Cerebellum (tissue), 4 donors: ENCODE measurements at places on chromosomes 7 and 10. TPM values are rescaled to one million over a fixed set of nuclear protein-coding genes. Genes with fewer than 3 reads are reported as not detected.

DNA sequence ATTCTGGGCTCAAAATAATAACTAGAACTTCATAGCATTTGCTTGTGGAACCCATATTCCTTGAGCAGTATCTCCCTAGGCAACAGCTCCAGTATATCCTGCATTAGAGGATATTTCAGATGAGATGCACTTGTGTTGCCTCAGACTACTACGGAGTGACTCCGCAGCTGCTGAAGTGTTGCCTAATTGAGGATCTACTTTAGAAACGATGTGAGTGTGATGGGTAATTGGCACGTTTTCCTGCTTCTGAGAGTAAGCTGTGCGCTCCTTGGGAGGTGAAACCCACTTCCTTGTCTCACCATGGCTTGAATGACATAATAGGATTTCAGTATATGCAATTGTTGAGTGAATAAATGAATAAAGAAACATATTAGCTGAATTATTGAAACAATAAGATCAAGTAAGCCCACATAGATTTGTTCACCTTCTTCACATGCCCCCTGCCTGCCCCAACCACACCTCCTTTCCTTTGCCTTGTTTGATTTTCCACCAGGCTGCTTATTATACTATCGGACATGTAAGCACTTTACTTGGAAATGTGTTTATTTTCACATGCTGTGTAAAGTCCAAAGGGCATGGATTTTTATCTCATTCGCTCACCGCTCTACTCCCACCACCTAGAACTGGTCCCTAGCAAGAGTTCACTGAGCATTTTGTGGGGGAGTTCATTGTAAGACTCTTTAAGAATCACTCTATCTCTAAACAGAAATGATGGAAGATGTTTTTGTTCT lies 303.8 kb downstream of the KCNMA1 start:
- DNase-seq, result no peak

DNA sequence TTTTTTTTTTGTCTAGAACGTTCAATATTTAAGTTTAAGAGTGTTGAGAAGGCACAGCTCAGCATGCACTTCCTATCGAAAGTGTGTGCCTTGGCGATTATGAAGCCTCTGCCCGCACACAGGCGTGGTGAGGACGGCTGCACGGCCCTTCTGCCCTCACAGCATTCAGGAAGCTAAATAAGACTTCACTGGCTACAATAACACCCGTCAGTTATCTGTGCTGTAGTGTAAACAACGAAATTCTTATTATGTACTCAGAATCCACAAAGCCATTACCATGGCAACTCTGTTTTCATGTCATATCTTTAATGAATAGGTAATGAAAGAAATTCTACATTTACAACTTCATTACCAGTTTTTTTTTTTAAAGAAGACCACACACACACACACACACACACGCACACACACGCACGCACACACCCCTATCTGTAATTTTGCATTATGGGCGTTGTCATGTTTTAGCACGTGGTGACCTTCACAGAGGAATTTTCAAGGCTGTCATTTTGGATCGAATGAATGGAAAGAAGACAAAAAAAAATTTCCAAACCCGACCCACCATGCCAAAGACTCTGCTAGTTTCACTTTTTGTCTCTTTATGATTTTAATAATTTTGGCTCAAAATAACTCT lies 254.8 kb upstream of the CTBP2 start:
- DNase-seq, result no peak

DNA sequence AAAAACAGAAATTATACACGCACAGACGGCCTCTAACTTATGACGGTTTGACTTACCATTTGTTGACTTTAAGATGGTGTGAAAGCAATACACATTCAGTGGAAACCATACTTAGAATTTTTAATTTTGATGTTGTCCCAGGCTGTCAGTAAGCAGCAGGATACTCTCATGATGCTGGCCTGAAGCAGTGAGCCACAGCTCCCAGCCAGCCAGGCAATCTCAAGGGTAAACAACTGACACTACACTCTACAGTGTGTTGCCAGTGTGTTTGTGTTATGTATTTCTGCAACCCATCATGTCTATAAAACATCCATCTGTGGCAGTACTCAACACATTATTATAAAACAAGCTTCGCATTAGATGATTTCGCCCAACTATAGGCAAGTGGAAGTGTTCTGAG lies 747.5 kb downstream of the NRG3 start:
- DNase-seq, result no peak

DNA sequence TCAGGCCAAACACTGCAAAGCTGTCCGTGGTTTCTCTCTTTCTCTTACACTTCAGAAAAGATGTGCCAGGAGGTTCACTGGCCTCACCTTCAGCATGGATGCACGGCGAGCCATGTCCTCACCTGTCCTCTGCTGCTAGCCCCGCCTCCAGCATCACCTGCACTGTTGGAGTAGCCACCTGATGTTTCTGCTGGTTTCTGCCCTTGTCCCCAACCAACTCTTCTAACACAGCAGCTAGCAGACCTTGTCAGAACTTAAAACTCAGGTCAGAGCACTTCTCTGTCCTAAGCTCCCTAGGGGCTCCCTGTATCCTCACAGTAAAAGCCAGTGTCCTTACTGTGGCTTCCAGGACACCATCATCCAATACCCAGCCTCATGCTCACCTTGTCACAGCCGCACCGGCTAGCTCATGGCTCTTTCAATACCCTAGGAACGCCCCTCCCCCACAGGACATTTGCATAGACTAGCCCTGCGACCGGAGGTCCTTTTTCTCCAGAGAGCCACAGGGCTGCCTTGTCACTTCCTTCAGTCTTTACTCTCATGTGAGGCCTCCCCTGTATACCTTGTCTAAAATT lies 15.2 kb downstream of the PALD1 start:
- DNase-seq, result no peak

Gene ALOX5
- total RNA-seq, result 2.0 TPM

Gene PITX3
- not detected for total RNA-seq
